Skeletal muscle tissue (tissue), 5 donors: ENCODE measurements at places on chromosomes 4 and X. TPM values are rescaled to one million over a fixed set of nuclear protein-coding genes. Genes with fewer than 3 reads are reported as not detected.

MAOB gene
- 1.0 TPM for total RNA-seq

ZNF157 gene
- total RNA-seq = 0.52 TPM

GAGE1 gene
- not detected for total RNA-seq

ESX1 gene
- not detected for total RNA-seq

DMD gene
- 190 TPM for total RNA-seq

STK32B gene
- total RNA-seq = 5.7 TPM

LRAT gene
- total RNA-seq = under 0.01 TPM

TMEM31 gene
- not detected for total RNA-seq

MAPK10 gene
- 8.9 TPM for total RNA-seq

TREX2 gene
- total RNA-seq = 3.7 TPM

KLHL4 gene
- total RNA-seq = 5.2 TPM

GNL3L gene
- total RNA-seq = 20.9 TPM

ARMCX4 gene
- 17.2 TPM for total RNA-seq

BEND4 gene
- under 0.01 TPM for total RNA-seq

FHIP1A gene
- total RNA-seq = 15.1 TPM

PNMA6F gene
- total RNA-seq = not detected

SPACA5 gene
- total RNA-seq = not detected

KDM5C gene
- 54.3 TPM for total RNA-seq
